Activated naive CD4-positive, alpha-beta T cell treated with anti-CD3 and anti-CD28 coated beads, Interleukin-2, amount 50 U/mL, for 16 hours (primary cell): ENCODE measurements at places on chromosomes 16 and 17.

DNA sequence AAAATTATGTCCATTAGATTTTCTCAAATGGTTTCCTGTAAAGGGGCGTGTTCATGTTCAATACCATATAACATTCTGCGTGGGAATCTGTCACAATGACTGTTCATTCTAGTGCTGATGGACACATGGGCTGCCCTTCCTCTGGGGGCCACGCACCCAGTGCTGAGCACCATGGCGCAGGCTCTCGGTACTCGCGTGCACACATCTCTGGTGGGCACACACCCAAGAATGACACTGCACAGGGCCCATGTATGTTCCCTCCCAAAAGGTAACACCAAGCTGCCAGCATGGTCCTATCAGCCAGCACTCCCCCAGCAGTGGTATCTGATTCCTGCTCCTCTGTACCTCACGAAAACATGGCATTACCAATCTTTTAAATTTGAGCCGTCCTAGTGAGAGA, 13.7 kb downstream of the B9D1 start:
- no peak for DNase-seq

DNA sequence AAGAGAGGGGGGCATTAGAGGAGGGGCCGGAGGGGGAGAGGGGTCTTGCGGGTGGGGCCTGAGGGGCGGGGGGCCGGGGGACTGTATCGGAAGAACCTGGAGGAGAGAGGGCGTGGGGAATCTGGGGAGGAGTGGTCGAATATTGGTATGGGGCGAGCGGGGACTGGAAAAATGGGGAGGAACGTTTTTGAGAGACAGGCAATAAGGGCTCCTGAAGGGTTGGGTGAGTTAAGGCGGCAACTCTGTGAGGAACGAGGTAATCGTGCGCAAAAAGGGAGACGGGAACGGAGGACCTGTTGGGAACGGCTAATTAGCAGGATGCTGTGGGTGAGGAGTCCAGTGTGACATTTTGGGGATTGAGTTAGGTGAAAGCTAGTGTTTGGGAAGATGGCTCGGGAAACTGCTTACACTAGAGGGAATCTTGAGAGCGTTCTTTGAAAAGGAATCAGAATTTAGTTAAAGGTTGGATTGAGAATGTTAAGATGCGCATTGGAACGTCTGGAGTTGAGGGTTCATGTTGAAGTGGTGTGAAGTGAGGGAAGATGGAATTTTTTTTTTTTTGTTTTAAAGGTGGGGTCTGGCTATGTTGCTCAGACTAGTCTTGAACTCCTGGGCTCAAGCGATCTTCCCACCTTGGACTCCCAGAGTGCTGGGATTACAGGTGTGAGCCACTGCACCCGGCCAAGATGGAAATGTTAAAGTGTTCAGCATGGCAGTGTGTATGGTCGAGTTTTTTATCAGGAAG, 662 bp downstream of the WIPF2 start:
- peak; percentile 24 for DNase-seq

DNA sequence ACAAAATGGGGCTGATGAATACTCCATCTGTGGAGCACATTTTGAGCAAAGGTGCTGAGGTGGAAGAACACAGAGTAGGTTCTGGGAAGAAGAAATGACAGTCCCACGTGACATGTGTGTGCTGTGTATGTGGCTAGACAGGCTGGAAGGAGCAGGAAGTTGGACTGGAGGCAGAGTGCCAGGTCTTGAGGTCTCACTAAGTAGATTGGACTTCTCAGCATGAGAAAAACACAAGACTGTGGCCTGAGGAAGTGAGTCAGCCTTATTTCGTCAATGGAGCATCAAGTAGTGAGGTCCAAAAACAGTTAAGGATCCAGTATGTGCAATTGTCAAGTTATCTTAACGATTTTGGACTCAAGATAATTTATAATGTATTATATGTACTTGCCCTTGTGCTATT, 736.5 kb downstream of the KCNJ2 start:
- no peak for DNase-seq

- no peak for DNase-seq
Measured at GRCh38 chr17:59858167-59858816, 34.5 kb downstream of the TUBD1 start.
